ENCODE measurements at places on chromosomes 5 and 9. TPM values are rescaled to one million over a fixed set of nuclear protein-coding genes. Genes with fewer than 3 reads are reported as not detected.

Gene ACOT12
- total RNA-seq: not detected

Gene NTNG2
- total RNA-seq: 1.9 TPM

Gene OR1L8
- total RNA-seq: not detected

Gene KCNN2
- total RNA-seq: 0.51 TPM

Gene GABRA6
- total RNA-seq: not detected

Gene IL33
- total RNA-seq: 0.06 TPM

Gene LECT2
- not detected for total RNA-seq

Gene CTXN3
- not detected for total RNA-seq

Gene PCDHGB6
- 1.3 TPM for total RNA-seq

Gene PALM2AKAP2
- total RNA-seq: 27.4 TPM

Gene FAM153A
- total RNA-seq: not detected

Gene PTGES
- total RNA-seq: 3.9 TPM

Gene GLRA1
- not detected for total RNA-seq

Gene TMOD1
- total RNA-seq: 3.9 TPM

Gene HRCT1
- 1.8 TPM for total RNA-seq

Gene IGIP
- total RNA-seq: 1.8 TPM

Gene MLLT3
- total RNA-seq: 2.1 TPM

Gene PKD2L2
- total RNA-seq: not detected

Gene ZNF366
- not detected for total RNA-seq

Gene FCN2
- not detected for total RNA-seq

Gene BARX1
- total RNA-seq: 1.5 TPM

Gene GRIA1
- total RNA-seq: not detected

Gene SPOCK1
- 43.5 TPM for total RNA-seq
